Adrenal gland (tissue), 19 donors: ENCODE measurements at places on chromosomes 4 and X. TPM values are rescaled to one million over a fixed set of nuclear protein-coding genes. Genes with fewer than 3 reads are reported as not detected.

DNA sequence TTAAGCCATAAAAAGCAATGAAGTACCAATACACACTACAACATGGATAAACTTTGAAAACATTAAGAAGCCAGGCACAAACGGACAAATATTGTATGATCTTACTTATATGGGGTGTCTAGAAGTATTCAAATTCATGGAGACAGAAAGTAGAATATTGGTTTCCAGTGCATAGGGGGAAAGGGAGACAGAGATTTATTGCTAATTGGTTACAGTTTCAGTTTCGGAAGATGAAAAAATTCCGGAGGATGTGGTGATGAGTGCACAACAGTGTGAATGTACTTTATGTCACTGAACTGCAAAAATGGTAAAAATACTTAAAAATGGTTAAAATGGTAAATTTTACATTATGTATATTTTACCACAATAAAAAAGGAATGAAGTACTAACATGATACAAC lies 5.1 kb upstream of the PRDX4 start:
- no peak overlapping the region for H3K27ac ChIP-seq
- peaks cover 4% of the 10 kb centered on the region for H3K36me3 ChIP-seq
- DNase-seq = no peak
- H3K4me3 ChIP-seq = no peak overlapping the region

DNA sequence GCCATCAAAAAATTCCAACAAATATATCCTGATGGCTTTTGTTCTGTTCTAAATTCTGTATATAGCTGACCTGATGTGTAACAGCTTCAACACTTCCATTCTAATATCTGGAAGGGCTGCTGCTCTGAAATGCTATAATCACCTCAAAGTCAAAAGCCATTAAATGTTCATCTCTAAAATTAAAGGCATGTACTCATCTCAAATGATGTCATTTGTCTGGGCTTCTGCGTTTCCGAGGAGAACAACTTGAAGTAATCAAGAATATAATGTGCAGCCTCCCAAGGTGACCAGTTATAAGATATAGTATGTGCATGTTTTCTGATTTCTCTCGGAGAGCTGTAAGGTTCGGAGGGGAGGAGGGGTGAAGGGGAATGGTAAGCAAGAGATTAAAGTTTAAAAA lies 237.6 kb downstream of the SCFD2 start:
- no peak overlapping the region for H3K4me3 ChIP-seq
- no peaks in the 10 kb centered on the region for H3K36me3 ChIP-seq
- H3K27ac ChIP-seq = no peak overlapping the region
- peaks cover 24% of the 10 kb centered on the region for H3K4me1 ChIP-seq
- no peak for DNase-seq

- peaks cover 40% of the 10 kb centered on the region for H3K27me3 ChIP-seq
- H3K4me3 ChIP-seq = no peak overlapping the region
- H3K36me3 ChIP-seq = no peaks in the 10 kb centered on the region
- no peaks in the 10 kb centered on the region for H3K4me1 ChIP-seq
Observed at GRCh38 chrX:103211012-103211715, 3.7 kb upstream of the BEX4 start.

- H3K27me3 ChIP-seq = no peaks in the 10 kb centered on the region
- no peaks in the 10 kb centered on the region for H3K36me3 ChIP-seq
- H3K4me1 ChIP-seq = no peaks in the 10 kb centered on the region
- H3K4me3 ChIP-seq = no peak overlapping the region
Observed at GRCh38 chr4:27835851-27836250, 975.2 kb downstream of the STIM2 start.

DNA sequence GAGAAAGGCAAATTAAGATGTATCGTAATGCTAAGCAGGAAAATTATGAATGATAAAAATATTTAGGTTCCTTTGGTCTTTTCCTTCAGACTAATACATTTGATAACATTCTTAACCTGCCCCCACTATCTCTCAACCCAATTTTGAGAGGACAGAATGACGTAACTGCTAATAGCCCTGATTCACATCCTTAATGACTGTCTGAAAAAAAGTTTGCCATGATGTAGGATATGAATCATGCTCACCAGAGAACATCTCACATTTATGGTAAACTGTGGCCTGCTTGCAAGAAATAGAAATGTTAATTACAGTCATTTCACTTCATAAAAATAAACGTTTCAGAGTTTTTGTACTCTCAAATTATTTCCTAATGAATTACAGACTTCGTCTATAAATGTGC lies 128.0 kb upstream of the VEGFC start:
- no peaks in the 10 kb centered on the region for H3K27me3 ChIP-seq
- no peak overlapping the region for H3K27ac ChIP-seq
- DNase-seq = no peak
- H3K4me3 ChIP-seq = no peak overlapping the region

CXCR3 gene
- total RNA-seq = not detected
